ENCODE measurements at places on chromosomes 16 and 17.

GRCh38 chr16:89446136-89446974 is 44.0 kb downstream of the ANKRD11 start:
- peak; percentile 37 for DNase-seq

- DNase-seq, result no peak
Observed at GRCh38 chr16:30669903-30670824, 11.9 kb downstream of the FBRS start.

DNA sequence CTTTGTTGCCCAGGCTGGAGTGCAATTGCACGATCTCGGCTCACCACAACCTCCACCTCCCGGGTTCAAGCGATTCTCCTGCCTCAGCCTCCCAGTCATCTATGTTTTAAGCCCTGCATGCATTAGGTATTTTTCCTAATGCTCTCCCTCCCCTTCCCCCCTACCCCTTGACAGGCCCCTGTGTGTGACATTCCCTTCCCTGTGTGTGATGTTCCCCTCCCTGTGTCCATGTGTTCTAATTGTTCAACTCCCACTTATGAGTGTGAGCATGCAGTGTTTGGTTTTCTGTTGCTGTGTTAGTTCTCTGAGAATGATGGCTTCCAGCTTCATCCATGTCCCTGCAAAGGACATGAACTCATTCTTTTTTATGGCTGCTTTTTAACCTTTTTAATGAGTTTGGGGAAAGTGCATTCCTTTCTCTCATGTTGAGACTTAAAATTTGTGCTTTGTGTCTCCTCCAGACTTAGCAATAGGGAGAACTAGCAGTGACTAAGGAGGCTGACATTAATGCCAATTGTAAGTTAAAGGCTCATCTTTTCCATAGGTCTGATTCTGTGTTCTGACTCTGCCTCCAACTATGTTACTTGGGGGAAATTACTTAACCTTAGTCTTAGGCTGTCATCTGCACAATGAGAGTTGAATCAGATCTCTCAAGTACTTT is 17.7 kb upstream of the PHAF1 start:
- DNase-seq, result no peak

DNA sequence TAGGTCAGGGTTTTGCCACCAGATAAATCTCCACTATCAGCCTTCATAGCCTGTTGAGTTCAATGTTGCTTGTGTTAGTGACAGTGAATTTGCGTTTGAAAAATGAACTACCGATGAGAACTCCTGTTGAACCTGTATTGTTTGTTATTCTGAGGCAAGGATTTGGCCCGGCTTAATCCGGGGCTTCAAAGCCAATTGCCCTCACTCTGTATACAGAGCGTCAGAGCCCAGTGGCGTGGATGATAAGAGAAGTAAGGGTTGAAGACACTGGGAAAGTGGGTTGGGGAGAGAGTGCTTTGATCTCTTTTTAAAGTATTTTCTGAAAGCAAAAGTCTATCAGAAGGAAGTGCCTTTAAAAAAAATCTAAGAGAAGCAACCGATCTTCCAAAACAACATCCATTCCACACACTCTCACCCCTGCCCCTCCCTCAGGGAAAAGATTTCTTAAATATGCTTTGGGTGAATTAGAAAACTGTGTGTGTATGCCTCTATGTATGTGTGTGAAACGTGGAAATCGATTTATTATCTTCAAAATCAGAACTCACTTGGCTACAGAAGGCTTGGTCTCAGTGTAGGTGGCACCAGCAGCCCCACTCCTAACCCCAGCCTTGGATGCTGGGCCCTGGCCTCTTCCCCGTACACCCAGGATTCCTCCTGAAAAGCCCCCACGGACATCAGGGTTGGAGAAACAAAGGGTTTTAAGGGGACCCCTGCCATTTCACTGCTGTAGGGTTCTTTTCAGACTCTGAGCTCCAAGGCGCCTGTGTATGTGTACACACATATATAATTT is 8.8 kb downstream of the TBX4 start:
- DNase-seq, result no peak

- DNase-seq, result no peak
Observed at GRCh38 chr17:73949903-73950592, 253.4 kb upstream of the RPL38 start.

DNA sequence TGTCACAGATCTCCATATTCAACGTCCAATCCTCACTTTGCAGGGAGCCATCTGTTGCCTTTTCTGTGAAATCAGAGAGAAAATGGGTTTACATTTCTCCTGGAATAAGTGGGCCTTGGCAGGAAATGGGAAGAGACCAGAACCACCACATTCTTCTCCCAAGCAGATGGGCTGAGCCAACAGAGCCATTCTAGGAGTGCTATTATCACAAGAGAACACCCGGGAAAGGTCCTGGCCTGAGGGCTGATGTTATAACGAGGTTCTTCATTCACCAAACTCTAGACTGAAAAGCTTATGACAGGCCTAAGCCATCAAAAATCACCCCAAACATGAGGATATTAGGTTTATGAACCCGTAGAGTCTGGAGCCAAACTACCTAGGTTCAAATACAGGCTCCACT is 64.7 kb downstream of the TOM1L2 start:
- DNase-seq, result no peak

GRCh38 chr17:44359006-44359405 is 4.6 kb downstream of the FAM171A2 start:
- DNase-seq, result no peak

DNA sequence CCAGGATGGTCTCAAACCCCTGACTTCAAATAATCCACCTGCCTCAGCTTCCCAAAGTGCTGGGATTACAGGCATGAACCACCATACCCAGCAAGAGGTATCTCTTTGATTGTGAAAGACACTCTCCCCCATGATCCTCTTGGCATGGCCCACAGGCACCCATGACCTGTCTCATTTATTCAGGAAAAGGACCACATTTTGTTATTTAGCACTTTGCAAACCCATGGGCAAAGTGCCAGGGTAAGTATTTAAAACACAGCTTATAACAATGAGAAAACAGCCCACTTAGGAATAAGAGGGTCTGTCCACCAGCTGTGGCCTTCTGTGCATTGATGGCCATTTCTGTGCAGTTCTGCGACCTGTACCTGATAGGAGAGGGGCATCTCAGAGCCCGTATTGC is 12.8 kb upstream of the AKTIP start:
- no peak for DNase-seq

DNA sequence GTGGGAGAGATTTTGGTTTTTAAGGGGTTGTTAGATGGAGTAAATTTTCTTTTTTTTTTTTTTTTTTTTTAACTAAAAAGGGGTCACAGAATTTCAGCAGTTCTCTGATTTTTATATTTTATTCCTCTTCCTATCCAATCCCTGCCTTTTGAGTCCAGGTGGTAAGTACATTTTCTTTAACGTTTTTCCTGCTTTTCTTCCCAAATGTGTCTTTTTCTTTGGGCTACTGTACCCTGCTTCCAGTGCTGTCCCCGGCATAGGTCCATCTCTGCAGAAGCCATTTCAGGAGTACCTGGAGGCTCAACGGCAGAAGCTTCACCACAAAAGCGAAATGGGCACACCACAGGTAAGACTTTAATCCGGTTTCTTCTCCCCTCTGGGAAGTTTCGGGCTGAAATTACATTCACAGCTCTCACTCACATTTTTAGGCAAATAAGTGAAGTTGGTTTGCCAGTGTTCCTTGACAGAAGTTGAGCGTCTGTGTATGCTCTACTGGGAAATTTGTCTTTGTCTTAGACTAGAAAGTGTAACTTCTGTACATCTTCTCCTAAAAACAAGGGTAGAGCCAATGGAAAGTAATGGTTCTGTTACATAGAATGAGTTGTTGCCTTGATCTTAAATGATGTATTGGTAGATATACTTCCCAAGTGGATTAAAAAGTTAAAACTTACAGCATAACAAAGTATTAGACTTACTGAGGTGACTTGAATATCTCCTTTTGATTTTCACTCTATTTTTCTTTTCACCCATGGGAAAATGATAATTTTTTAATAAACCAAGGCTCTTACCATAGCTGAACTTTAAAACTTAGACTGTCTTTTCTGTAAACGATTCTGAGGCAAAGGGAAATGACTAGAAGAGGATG is 54.5 kb downstream of the TUBD1 start:
- no peak for DNase-seq

DNA sequence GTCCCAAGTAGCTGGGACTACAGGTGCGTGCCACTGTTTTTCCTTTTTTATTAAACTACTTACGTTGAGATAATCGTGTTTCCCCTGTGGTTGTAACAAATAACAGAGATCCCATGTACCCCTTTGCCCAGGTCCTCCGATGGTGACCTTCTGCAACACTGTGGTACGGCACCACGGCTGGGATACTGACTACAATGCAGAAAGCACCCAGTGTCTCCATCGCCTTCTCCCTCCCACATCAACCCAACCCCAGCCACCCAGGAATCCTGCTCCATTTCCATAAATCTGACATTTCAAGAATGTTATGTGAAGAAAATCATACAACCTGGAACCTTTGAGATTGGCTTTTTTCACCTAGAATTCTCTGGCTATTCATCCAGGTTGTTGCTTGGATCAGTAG is 22.1 kb downstream of the MPRIP start:
- no peak for DNase-seq

DNA sequence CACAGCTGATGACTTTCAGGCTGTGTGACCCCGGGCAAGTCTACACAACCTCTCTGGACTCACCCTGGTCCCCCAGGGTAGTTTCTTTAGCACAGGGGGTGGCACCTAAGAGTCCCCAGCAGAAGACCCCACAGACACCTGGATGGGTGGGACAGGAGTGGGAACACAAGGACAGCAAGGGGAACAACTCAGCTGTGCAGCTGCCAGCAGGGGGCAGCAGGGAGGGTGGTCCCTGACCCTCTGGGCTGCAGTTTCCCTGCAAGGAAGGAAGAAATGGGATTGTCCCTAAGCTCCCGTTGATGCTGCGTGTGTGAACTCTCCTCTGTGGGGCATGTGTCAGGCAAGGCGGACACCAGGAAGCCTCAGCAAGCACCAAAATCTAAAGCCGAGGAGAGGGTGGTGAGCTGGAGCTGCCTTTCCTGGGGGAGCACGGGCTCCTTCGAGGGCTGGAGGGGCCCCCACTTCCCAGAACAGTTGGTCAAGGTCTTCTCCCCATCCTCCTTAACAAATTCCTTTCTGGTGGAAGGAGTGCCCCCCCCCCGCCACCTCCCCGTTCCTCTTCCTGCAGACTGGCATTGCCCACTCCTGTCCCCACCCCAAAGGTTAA is 24.1 kb upstream of the CDH5 start:
- DNase-seq, result peak; percentile 41

DNA sequence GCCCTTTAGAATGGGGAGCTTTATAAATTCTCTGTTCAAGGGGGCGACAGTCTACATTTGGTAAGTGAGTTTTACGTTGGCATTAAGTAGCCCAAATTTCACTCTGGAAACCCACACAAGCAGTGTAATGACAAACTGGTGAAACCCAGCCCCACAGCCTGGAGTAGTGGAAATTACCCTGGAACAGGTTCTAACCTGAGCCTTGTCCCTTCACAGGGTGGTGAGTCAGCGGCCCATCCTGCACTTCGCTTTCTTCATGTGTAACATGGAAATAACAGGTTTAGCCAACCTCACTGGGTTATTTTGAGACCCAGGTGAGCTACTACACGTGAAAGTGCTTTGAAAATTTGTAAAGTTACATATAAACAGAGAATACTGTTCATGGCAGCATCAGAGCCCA is 3.5 kb upstream of the TLCD3A start:
- DNase-seq, result no peak

- DNase-seq, result no peak
Observed at GRCh38 chr16:70664325-70665112, 18.2 kb downstream of the IL34 start.

DNA sequence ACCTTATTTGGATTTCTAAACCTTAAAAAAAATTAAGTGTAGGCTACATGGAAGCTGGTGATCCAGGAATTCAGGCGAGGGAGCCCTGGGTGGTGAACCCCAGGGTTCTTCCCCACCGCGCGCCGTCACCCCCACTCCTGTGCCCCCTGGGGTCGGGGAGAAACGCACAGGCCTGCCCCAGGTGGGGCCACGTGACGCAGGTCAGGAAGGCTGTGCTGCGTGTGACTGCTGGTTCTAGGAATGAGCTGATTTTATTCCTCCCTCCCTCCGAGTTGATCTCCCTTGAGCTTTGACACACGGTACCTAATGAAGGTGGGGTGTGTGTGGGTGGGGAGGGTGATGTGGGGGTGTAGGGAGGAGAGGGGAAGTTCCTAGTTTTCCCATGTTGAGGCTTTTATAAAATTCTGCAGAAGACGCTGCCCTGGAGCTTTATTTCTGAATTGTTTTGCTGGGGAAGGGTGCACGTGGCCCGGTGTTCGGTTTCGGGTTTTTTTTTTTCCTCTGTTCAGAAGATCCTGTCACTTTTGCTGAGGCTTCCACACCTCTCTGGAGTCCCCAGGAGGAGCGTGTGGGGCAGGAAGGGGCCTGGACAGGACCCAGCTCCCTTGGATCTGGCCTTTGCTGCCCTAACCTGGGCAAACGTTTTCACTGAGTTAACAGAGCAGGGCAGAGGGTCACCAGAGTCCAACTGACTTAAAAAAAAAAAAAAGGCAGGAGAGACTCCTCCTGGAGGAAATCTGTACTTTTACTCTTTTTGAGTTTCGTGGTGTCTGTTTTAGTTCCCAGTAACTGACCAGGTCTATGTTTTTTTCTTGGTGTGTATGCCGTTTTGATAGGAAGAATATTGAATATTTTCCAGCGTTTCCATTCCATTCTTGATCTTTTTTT is 55.8 kb upstream of the GSE1 start:
- DNase-seq, result peak; percentile 52

- DNase-seq, result no peak
Observed at GRCh38 chr17:72223866-72224291, 103.1 kb downstream of the SOX9 start.

- DNase-seq, result no peak
Observed at GRCh38 chr16:9755081-9755480, 427.1 kb downstream of the GRIN2A start.

DNA sequence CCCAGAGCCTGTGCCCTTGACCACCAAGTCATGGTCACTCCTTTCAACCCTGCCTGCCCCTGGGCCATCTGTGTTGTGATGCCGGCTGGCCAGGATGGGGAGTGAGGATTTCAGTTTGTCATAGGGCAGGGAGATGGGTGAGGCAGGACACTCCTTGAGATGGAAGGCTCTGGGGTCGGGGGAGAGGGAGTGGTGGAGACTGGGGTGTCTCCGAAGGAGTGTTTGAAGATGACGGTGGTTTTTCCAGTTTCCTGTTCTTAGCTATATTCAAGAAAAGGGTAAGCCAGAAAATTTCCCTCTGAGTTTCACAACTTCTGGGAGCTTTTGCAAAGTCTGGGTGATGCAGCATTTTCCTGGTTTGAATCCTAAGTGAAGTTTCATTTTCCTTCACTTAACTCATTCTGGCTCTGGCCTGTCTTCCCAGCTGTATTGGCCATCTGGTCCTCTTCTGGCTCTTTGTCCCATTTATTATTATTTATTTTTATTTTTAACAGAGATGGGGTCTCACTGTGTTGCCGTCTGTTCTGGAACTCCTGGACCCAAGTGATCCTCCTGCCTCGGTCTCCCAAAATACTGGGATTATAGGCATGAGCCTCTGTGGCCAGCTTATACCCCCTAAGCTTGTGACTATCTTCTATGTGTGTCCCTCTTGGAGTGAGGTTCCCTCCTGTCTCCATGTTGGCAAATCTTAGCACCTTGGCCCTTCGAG is 27.7 kb downstream of the ABCC1 start:
- DNase-seq, result no peak

GRCh38 chr16:49342336-49343265 is 31.0 kb upstream of the C16orf78 start:
- no peak for DNase-seq
